Chondrocyte (in vitro differentiated cells): ENCODE measurements at places on chromosomes 4 and X. TPM values are rescaled to one million over a fixed set of nuclear protein-coding genes. Genes with fewer than 3 reads are reported as not detected.

DNA sequence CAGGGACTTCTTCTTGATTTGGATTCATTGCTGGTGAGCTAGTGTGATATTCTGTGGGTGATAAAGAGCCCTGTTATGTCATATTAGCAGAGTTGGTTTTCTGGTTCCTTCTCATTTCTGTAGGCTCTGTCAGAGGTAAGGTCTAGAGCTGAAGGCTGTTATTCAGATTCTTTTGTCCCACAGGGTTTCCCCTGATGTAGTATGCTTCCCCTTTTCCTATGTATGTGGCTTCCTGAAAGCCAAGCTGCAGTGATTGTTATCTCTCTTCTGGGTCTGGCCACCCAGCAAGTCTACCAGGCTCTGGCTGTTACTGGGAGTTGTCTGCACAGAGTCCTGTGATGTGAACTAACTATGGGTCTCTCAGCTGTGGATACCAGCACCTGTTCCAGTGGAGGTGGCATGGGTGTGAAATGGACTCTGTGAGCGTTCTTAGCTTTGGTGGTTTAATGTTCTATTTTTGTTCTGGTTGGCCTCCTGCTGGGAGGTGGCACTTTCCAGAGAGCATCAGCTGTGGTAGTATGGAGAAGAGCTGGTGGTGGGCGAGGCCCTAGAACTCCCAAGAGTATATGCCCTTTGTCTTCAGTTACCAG lies 373.7 kb downstream of the AR start:
- H3K4me3 ChIP-seq, result no peak overlapping the region
- no peak for DNase-seq
- H3K27ac ChIP-seq, result no peak overlapping the region
- H3K36me3 ChIP-seq, result no peaks in the 10 kb centered on the region
- H3K27me3 ChIP-seq, result no peaks in the 10 kb centered on the region

The TSPAN7 gene
- total RNA-seq, result 0.56 TPM in 1 of 3 replicates, not detected in the others

DNA sequence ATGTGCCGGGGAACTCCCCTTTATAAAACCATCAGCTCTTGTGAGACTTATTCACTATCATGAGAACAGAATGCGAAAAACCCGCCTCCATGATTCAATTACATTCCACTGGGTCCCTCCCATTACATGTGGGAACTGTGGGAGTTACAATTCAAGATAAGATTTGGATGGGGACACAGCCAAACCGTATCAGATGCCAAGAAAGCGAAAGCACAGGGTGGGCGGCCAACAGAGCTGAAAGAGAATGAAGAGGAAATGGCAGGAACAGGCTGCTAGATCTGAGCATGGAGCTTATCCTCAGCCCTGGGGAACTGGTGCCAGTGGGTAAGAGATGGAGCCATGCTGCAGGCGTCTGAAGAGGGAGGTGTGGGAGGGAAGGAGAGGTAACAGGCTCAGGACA lies 117.7 kb upstream of the PNPLA4 start:
- no peaks in the 10 kb centered on the region for H3K27me3 ChIP-seq
- H3K4me1 ChIP-seq, result no peaks in the 10 kb centered on the region
- no peak overlapping the region for H3K4me3 ChIP-seq
- H3K27ac ChIP-seq, result no peak overlapping the region
- no peaks in the 10 kb centered on the region for H3K36me3 ChIP-seq
- no peak for DNase-seq

DNA sequence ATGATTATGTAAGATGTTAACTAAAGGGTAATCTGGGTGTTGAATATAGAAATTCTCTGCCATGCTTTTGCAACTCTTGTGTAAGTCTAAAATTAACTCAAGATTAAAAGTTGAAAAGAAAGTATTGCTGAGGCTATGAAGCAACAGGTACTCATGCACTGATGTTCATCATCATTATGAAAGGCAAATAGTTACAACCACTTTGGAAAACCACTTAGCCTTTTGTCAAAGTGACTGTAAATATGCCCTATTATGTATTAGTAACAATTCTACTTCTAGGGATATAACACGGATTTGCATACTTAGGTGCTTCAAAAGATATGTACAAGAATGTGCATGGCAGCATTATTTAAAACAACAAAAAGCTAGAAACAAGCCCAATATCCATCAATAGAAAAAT lies 227.8 kb upstream of the CXXC4 start:
- no peaks in the 10 kb centered on the region for H3K4me1 ChIP-seq
- no peak overlapping the region for H3K27ac ChIP-seq
- H3K27me3 ChIP-seq, result peaks cover 9% of the 10 kb centered on the region
- DNase-seq, result no peak
- no peak overlapping the region for H3K4me3 ChIP-seq

The RBMXL3 gene
- total RNA-seq, result not detected in 3 replicates

DNA sequence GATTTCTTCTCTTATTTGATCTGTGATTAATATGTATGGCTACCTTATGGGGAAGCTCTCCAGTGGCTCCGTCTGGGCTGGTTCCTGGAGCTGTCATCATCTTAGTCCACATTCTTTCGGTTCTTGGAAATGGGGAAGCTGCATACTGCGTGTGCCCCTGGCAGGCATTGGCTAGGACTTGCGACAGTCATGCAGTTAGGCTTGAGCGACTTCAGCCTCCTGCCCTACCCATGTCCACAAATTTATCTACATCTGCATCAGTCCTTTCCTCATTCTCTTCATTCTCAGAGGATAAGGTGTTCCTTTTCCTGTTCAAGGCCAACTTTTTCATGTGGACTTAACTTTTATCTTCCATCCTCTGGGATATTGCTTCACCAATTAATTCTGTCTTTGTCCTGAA lies 214.2 kb downstream of the RELL1 start:
- DNase-seq, result no peak
- no peaks in the 10 kb centered on the region for H3K36me3 ChIP-seq
- no peak overlapping the region for H3K4me3 ChIP-seq
- H3K4me1 ChIP-seq, result no peaks in the 10 kb centered on the region

- peak; percentile 83 for DNase-seq
- H3K36me3 ChIP-seq, result no peaks in the 10 kb centered on the region
- no peaks in the 10 kb centered on the region for H3K27me3 ChIP-seq
- H3K4me3 ChIP-seq, result peak overlapping the region; percentile 52
- no peak overlapping the region for H3K27ac ChIP-seq
Observed at GRCh38 chr4:31995943-31996901, 1276.1 kb downstream of the PCDH7 start.

DNA sequence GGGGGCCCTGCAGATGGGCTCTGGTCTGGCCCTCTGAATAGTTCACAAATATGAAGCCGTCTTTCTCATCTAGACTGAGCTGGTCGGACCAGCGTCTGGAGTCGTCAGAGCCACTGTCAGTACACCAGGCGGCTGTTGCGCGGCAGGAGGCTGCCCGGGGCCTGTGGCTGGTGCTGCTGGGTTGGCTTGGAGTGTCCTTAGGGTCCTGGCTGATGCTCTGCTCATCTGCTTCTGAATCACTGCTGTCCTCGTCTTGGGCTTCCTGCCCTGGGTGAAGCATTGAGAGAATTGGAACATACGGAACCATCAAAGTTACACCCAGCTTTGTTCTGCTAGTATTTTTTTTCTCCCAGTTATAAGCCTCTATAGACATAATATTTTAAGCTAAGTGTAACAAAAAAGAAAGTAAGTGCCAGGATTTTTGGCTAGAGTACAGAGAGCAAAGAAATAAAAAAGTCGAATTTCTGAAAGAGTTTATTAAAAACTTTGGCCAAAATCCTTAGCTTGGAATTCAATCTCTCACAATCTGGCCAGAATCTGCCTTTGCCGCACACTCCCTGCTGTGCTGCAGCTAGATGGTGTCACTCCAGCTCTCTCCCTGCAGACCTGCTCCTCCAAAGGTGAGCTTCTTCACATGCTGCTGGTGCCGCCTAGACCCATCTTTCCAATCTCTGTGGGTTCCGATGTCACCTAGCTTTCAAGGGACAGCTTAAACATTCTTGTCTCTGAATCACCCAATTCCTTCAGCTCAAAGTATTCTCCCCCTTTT lies 96.2 kb downstream of the CDS1 start:
- no peak overlapping the region for H3K4me3 ChIP-seq
- H3K27me3 ChIP-seq, result no peaks in the 10 kb centered on the region
- no peak overlapping the region for H3K27ac ChIP-seq
- peaks cover 23% of the 10 kb centered on the region for H3K4me1 ChIP-seq
- DNase-seq, result no peak

The PARM1 gene
- 0.90 to 1.4 TPM (median 1.0 TPM) in 3 replicates for total RNA-seq

DNA sequence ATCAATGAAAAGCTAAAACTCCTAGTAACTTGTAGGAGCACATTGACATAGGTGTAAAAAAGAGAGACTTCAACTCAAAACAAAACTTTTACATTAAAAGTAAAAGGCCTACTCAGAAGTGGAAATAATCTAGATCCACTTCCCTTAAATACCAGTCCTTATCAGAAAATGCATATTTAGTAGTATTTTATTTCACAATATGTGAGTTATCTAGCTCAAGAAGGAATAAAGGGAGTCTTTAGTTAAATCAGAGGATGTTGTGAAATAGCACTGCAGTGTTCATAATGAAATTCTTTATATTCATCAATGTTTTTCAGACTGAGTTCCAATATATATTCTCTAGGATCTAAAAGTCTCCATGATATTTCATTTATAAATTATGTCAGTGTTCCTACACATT lies 715.0 kb downstream of the GRID2 start:
- H3K27me3 ChIP-seq, result peaks cover 10% of the 10 kb centered on the region
- H3K36me3 ChIP-seq, result no peaks in the 10 kb centered on the region
- no peak overlapping the region for H3K27ac ChIP-seq
- H3K4me1 ChIP-seq, result no peaks in the 10 kb centered on the region
- no peak overlapping the region for H3K4me3 ChIP-seq

The PCSK1N gene
- 58.7 to 74.2 TPM (median 69.2 TPM) in 3 replicates for total RNA-seq

- H3K4me3 ChIP-seq, result no peak overlapping the region
- H3K4me1 ChIP-seq, result no peaks in the 10 kb centered on the region
- peaks cover 5% of the 10 kb centered on the region for H3K27me3 ChIP-seq
- no peak overlapping the region for H3K27ac ChIP-seq
Observed at GRCh38 chr4:172207258-172207657, 394.1 kb downstream of the GALNTL6 start.

DNA sequence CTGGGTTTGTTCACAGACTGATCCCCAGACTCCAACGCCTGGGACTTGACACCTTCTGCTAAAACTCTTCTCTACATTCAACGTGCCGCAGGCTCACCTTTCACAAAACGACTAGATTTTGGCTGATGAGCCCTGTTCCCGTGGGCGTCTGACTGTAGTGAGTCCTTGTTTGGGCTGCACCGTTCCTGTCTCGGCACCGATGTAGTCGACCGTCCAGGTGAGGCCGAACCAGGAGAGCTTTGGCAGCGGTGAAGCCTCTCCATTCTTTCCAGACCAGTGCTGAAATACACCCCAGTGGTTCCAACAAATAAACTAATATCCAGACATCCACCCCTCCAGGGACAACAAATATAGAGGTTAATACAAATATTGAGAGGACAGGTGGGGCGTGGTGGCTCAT lies 45.0 kb upstream of the TLR3 start:
- peaks cover 5% of the 10 kb centered on the region for H3K36me3 ChIP-seq
- H3K27me3 ChIP-seq, result no peaks in the 10 kb centered on the region
- DNase-seq, result no peak
- no peak overlapping the region for H3K4me3 ChIP-seq
- H3K4me1 ChIP-seq, result peaks cover 19% of the 10 kb centered on the region
- no peak overlapping the region for H3K27ac ChIP-seq

DNA sequence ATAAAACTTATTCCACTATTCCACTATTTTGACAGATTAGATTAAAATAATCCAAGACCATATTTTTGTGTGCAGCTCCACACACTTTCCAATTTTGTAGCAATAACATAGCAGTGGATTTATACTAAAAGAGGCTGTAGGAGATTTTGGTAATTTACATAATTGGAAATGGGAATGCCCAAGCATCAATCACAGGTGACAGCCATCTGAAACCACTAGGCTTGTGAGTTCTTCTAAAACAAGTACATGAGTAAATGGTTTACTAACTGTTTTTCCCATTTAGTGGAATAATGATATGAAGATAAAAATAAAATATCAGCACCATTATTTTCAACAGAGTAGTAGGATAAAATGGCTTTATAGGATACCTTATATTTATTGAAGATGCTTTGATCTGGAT lies 4.4 kb downstream of the ANK2 start:
- no peak overlapping the region for H3K27ac ChIP-seq
- no peak overlapping the region for H3K4me3 ChIP-seq
- no peaks in the 10 kb centered on the region for H3K27me3 ChIP-seq
- DNase-seq, result no peak

DNA sequence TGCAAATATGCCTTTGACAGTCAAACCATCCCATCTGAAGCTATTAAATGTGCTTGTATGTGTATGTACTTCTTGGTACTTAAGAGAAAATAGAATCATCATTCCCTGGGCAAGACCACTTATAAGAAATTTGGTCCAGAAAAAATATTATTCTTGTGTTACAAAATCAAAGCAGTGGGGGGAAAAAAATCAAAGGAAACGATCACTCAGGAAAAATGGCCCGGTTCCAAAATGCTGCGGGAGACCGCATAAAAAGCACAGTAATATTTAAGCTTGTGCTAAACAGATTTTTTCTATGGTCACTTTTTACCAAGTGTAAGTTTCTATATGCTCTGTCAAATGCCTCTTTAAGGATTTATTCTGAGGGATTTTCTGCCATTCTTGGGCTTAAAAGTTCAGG lies 36.1 kb downstream of the RAI2 start:
- peaks cover 14% of the 10 kb centered on the region for H3K4me1 ChIP-seq
- peaks cover 15% of the 10 kb centered on the region for H3K27me3 ChIP-seq
- DNase-seq, result no peak
- H3K4me3 ChIP-seq, result no peak overlapping the region

- H3K27me3 ChIP-seq, result peaks cover 6% of the 10 kb centered on the region
- DNase-seq, result no peak
- no peak overlapping the region for H3K27ac ChIP-seq
- H3K4me1 ChIP-seq, result no peaks in the 10 kb centered on the region
- H3K4me3 ChIP-seq, result no peak overlapping the region
Observed at GRCh38 chr4:93908778-93909177, 80.2 kb downstream of the ATOH1 start.

GRCh38 chr4:76513482-76513881 lies 78.5 kb downstream of the SHROOM3 start:
- DNase-seq, result no peak
- no peak overlapping the region for H3K4me3 ChIP-seq
- peaks cover 9% of the 10 kb centered on the region for H3K4me1 ChIP-seq
- H3K36me3 ChIP-seq, result no peaks in the 10 kb centered on the region

The PNMA6A gene
- total RNA-seq, result 0.97 to 5.9 TPM (median 4.7 TPM) in 3 replicates

The GCNA gene
- 3.1 to 4.2 TPM (median 3.2 TPM) in 3 replicates for total RNA-seq

- peaks cover 13% of the 10 kb centered on the region for H3K4me1 ChIP-seq
- no peaks in the 10 kb centered on the region for H3K27me3 ChIP-seq
- H3K4me3 ChIP-seq, result no peak overlapping the region
- DNase-seq, result no peak
Observed at GRCh38 chrX:78517124-78517523, 142.0 kb downstream of the RTL3 start.

- H3K4me1 ChIP-seq, result peaks cover 17% of the 10 kb centered on the region
- no peak for DNase-seq
- no peaks in the 10 kb centered on the region for H3K36me3 ChIP-seq
Observed at GRCh38 chr4:137640838-137641158, 108.5 kb upstream of the PCDH18 start.

GRCh38 chr4:132108784-132109183 lies 1040.3 kb upstream of the PCDH10 start:
- no peaks in the 10 kb centered on the region for H3K36me3 ChIP-seq
- no peak for DNase-seq
- no peak overlapping the region for H3K27ac ChIP-seq
- H3K27me3 ChIP-seq, result no peaks in the 10 kb centered on the region

GRCh38 chr4:94306713-94307112 lies 35.9 kb downstream of the HPGDS start:
- peaks cover 3% of the 10 kb centered on the region for H3K36me3 ChIP-seq
- H3K4me1 ChIP-seq, result peaks cover 17% of the 10 kb centered on the region
- H3K4me3 ChIP-seq, result no peak overlapping the region
